ENCODE measurements at places on chromosomes 6 and 20.
A peak's percentile ranks its signal among the peaks of the same experiment; 100 is the strongest.

- no peak for DNase-seq
These were observed 68.5 kb downstream of the THEMIS start for GRCh38 chr6:127832381-127832780.

- DNase-seq, result no peak
These were observed at the start of gene EYA2 for GRCh38 chr20:46894579-46894958. TSS of gene EYA2 (plus strand) at chr20:46894843. CDS start at chr20:46990011, 95,168 bp downstream.

GRCh38 chr6:10626154-10626741 is 68.2 kb downstream of the C6orf52 start:
- DNase-seq, result no peak

DNA sequence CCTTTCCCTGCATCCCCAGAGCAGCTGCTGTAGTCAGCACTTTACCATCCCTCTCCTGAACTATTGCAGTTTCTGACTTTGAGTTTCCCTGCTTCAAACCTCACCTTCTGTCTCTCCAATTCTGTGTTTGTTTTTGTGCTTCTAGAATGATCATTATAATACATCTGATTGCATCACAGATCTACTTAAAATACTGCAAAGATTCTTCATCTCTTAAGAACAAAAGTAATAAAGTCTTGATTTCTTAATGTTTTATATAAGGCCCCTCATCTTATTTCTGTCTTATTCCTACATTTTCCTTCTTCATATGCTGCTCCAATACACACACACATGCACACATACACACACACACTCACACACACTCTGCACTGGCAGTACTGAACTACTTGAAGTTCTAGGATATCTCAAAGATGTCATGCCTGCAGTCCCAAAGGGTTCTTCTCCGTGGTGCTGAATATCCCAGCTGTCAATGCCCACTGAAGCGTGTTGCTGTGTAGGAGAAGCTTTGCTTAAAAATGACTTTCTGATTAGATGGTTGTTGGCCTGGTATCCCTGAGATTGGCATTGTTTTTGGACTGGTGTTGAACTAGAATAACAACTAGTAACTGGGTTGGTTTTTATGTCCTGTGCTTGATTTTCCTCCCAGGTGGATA is 97.2 kb downstream of the MAP3K4 start:
- DNase-seq, result no peak

GRCh38 chr6:50958148-50958697 is 139.6 kb downstream of the TFAP2B start:
- DNase-seq, result no peak

DNA sequence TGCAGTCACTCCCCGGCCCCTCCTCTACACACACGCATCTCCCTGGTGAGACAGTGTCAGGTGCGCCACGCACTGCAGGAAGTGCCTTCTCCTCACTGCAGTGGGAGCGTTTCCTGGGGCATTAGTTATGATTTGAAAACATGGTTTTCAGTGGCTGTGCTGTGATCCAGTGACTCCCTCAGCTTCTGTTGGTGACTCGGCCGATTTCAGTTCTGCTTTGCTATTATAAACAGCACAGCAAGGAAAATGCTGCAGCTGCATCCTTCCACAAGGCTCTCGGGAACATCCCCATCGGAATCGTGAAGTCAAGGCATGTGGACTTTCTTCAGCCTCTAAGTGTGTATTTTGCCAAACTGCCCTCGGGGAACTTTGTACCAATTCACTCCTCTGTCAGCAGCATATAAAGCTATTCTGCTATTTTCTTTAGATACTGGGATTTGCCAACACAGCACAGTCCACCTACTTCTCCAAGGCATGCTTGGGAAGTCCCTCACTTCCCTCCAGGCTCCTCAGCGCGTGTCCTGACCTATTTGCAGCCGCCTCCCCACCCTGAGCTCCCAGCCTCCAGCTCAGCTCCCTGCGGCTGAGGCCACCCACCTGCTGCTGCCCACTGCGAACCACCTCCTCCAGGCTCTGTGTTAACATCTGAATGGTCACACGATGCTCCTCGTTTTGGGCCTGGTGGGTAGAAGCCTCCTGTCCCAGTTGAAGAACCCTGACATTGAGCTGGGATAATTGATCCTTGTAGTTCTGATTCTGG is 54.5 kb downstream of the GINS1 start:
- DNase-seq, result no peak

- no peak for DNase-seq
These were observed 937 bp downstream of the AKAP7 start for GRCh38 chr6:131136021-131136786.

DNA sequence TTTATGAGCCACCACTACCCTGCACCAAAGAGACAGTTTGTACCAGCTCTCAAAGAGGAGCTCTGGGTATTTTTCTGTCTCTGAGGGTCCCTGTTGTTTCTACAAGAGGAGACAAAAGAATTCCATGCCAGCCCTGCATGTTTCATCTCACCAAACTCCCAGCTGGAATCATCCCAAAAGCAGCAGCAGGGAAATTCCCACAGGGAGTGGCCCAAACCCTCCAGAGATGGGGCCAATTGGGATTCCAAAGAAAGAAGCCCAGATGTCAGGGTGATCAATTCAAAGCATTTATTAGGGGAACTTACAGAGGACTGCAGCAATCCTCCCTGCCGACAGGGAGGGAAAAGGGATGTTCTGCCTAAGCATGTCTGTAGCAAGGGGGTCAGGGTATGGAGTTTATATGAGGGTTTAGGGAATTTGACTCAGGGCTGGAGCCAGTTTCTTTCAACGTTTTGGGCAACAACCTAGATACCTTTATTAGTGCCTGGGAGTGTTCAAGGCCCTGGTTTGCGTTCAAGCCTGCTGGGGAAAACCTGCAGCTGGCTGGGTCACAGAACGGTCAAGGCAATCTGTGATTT is 47.2 kb downstream of the MUC22 start:
- no peak for DNase-seq

DNA sequence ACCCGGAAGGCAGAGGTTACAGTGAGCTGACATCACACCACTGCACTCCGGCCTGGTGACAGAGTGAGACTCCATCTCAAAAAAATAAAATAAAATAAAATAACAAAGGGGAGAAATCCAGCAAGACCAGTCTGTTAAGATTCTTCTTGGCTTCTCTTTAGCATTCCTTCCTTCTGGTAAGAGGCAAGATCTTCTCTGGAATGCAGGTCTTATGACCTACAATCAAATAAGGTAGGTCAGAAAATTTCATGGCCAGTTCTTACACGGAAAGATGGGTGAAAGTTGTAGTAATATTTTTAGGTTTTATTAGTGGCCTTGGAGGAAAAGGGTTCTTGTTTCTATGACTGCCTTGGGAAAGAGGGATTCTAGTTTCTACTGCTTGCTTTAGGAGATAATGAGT is 180.9 kb downstream of the FUT9 start:
- no peak for DNase-seq

GRCh38 chr6:53241938-53242337 is 93.3 kb upstream of the GCM1 start:
- no peak for DNase-seq

DNA sequence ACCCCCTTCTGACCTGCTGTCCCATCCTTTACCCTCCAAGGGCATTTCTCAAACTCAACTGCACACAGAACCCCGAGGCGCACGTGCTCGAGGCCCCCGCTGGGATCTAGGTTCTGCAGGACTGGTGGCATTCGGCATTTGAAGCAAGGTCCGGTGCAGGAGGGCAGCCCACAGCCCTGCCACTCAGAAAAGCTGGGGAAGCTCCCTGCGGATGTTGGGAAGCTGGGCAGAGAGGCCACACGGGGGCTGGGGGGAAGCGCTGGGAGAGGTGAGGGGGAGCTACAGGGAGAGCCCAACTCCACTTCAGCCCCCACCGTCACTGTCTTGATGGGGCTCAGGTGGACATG is 51.2 kb upstream of the SLCO4A1 start:
- no peak for DNase-seq

GRCh38 chr6:3162067-3162497 is 4.7 kb upstream of the TUBB2A start:
- DNase-seq, result no peak

DNA sequence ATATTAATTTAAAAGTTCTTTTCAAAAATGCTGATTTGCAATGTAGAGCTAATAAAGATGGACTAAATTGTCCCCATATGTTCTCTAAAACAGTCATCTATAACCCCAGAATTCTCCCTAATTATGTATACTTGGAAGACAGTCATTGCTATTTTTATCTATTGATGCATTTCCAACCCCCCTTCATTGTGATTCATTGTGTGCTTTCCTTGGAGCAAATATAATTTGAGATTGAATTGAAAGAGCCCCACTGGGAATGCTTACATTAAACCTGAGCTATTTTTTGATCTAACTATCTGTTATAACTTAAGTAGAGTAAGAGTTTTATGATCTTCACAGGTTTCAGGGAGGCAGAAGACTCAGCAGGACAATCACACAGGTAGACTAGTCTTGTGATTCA is 73.7 kb upstream of the PTCHD4 start:
- DNase-seq, result no peak

GRCh38 chr6:154411076-154411475 is 54.5 kb upstream of the IPCEF1 start:
- no peak for DNase-seq

DNA sequence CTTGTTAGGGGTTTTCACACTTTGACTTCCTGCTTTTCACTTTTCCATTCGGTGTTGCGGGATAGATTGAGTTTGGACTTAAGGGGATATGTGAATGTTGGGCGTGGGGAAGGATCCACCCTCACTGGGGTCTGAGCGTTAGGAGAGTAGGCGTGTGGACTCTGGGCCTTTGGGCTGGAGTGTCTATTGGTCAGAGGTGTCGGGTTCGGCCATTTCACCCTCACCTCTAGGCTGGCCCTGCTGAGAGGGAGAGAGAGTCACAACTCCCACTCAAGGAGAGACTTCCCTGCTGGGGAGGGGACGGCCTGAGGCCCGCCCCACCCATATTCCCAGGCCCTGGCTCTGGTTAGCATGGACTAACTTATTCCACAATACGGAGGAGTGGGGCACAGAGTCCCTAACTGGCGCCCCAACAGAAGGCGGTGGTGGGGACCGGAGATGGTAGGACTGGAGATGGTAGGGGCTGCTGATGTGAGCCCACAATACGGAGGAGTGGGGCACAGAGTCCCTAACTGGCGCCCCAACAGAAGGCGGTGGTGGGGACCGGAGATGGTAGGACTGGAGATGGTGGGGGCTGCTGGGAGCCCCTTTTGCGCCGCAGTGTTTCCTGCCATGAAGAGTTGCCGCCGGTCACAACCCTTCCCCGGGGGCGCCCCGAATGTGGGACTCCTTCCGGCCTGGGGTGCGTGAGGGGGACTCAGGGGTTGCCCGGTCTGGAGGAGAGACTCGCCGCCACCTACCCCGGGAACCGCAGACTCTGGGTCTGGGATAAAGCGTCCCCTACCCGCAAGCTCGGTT is 1.4 kb upstream of the PTPRA start:
- DNase-seq, result no peak

DNA sequence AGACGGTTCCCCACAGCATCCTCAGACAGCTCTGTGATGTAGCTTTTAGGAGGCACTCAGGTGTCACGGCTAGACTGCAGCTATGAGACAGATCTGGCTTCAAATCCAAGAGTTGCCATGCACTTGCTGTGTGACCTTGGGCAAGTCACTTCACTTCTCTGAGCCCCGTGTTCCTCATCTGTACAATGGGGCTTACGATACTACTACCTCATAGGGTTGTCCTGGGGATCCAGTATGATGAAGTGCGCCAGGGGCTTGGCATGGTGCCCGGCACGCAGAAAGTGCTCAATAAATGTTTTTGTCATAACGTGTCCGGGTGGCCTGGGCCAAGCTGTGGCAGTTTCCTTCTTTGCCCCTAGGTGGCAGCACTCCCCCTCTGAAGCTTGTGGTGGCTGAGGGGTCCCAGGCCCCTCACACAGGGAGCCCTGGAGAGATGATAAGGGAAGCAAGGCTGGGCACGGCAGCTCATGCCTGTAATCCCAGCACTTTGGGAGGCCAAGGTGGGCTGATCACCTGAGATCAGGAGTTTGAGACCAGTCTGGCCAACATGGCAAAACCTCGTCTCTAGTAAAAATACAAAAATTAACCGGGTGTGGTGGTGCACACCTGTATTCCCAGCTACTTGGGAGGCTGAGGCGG is 19.1 kb upstream of the CHMP4B start:
- no peak for DNase-seq

- DNase-seq, result no peak
These were observed 149.1 kb downstream of the SASH1 start for GRCh38 chr6:148491638-148492251.

- DNase-seq, result no peak
These were observed 6.4 kb downstream of the FGD2 start for GRCh38 chr6:37011656-37012378.

DNA sequence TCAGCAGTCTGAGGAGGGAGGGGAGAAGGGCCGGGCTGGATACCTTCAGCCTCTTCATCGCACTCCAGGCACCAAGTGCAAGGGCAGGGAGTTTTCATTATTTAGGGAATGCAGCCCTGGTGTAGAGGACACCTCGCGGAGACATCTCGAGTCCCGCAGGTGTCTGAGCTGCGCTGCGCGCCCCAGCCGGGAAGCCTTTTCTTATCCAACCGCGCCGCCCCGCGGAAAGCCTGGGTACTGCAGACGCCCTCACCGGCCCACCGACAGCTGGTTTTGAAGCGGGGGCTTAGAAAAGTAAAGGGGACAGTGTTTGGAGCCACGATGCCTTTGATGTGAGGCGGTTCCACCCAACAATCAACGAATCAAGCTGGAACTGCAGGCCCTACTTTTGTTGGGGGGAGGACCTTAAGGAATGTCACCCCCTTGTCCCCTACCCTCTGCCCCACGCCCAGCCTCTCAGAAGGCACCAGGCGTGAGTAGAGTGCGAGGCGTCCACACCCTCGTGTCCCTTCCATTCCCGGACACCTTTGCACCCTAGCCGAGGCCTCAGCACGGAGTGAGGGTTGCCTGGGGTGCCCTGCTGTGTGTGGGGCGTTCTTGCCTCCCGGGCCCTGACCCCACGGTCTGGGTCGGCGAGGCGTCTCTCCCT is 8.6 kb downstream of the NKX2-2 start:
- peak; percentile 28 for DNase-seq

DNA sequence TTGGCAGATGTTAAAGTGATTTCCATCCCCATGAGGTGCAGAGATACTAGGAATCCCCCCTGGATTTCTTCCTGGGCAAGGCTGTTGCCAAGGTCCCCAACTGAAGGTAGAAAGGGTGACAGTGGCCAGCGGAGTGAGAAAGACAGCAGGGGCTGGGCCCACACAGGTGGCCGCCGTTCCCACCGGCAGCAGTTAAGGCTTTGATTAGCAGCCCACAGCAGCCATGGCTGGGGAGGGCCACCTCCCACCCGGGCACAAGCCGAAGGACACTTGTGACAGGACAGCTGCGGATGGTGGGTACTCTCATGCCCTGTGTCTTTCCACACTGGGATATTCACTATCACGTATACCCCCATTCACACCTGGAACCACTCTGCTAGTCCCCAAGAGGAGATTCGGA is 63.9 kb upstream of the CDYL start:
- no peak for DNase-seq

GRCh38 chr20:11159728-11160127 is 485.9 kb upstream of the JAG1 start:
- no peak for DNase-seq

GRCh38 chr6:30781743-30782424 is 37.5 kb upstream of the IER3 start:
- DNase-seq, result peak; percentile 94

- DNase-seq, result no peak
These were observed 17.0 kb downstream of the NQO2 start for GRCh38 chr6:3016473-3017280.

Data from HCT116 (cell line).